ENCODE measurements at places on chromosomes 5 and 9.
A peak's percentile ranks its signal among the peaks of the same experiment; 100 is the strongest.

DNA sequence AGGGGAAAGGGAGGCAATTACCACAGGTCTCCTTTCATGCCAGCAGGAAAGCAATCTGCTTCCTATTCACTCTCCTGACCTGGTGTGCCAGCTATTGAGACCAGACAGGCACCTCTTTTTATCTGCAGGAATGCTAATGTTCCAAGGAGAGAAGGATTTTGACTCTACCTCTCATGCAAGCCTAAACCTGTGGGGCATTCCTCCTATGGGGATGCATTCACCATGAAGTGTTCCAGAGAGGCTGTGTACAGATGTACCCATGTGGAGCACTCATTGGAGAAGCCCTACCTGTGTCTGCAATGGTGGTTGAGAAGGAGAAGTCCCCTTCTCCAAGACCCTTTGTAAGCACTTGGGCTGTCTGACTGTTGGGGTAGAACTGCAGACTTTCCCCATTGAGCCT is 45.4 kb upstream of the EDIL3 start:
- no peak for DNase-seq

GRCh38 chr5:149682532-149683075 is 47.5 kb upstream of the PPARGC1B start:
- no peak for DNase-seq

DNA sequence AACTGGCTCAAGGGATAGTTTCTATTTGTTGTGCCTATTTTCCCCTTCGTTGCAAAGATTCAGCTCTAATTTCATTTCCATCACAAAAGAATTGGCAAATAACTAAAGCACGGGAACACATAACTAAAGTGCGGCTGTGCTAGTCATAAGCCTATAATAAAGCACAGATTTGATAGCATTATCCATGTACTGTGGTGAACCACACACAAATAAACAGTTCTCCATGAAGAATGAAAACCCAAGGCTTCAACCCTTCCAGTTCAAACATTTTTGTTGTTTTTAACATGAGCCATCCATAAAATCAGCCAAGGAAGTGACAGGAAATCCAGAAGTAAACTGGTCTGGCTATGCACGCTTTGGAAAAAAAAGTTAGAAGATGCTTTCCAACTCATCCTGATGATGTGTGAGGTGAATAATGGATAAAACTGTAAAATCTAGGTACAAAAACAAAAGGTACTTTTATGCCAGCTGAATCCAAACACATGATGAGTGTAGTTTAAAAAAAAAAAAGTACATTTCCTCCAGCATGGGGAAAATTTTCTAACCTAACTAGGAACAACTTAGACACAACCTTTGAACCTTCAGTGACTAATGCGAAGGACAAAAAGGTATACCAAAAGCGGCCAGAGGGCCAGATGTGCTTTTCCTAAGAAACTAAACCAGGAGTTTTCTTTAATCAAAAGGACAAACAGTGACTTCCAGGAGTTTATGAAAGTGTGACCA is 10.2 kb downstream of the ZNF608 start:
- no peak for DNase-seq

- no peak for DNase-seq
Observed at GRCh38 chr9:125258832-125259534, 2.6 kb upstream of the GAPVD1 start.

DNA sequence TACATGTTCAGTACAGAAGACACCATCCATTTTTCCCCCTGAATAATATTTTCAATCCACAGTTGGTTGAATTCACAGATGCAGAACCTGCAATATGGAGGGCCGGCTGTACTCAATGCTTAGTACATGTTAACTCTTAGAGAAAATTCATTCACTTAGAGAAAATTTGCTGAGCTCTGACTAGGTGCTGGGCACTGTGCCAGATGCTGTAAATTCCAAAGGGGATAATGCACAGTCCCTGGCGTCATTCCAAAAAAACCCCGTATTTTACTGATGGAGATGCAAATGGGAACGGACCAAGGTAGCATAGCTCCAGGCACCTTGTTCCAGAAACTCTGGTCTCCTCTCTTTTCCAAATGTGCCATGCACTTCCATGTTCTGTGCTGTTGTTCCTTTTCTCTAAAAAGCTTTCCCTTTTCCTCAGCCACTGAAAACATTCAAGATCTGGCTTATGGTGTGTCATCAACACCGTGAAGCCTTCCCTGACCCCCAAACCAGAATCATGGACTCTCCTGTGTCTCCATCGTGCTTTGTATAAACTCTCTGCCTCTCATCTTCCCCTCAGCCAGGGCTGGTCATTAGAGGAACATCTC is 55.7 kb upstream of the COL15A1 start:
- no peak for DNase-seq

- no peak for DNase-seq
Observed at GRCh38 chr5:151157426-151158286, at the start of gene ANXA6. Gene ANXA6, minus strand, starts transcription at chr5:151157779. Its CDS starts 9,878 bp downstream, at chr5:151147901.

DNA sequence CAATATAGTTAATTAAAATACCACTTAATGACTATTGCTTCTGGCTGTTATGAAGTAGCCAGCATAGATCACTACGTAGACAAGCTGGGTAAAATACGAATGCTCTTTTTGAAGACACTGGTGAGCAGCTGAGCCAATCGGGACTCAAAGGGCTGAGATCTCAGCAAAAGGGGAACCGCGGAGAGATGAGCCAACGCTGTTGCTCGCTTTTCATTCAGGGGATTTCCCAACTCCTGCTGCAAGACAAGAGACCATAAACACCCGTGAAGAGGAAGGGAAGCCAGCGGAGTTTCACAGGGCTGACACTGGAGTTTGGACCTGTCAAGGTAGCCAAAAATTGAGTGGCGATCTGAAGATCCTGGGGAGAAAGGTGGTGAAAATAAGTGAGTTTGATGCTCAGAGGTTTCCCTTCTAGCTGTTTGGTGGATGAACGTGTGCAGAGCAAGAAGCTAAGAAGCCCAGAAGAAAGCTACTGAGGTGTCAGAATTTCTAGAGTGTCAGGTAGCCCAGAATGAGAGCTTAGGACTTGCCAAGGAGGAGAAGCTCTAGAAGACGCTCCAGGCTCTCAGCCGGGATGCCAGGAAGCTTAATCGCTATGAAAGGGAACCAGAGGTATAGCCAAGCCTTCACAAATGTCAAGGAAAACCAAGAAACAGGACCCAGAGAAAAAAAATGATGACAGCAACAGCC is 79.6 kb upstream of the RNU6ATAC start:
- no peak for DNase-seq

DNA sequence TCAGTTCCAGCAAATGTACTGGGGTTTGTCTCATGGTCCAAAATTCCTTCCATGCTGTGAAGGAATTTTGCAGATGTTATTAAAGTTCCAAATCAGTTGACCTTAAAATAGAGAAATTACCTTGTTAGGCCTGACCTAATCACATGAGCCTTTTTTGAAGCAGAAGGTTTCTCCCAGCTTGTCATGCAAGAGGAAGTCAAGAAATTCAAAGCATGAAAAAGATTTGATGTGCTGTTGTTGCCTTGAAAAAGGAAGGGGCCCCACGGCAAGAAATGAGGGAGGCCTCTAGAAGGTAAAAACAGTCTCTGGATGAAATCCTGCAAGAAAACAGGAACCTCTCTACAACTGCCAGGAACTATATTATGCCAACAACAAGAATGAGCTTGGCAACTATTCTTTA is 24.2 kb upstream of the HAPLN1 start:
- DNase-seq = no peak

- DNase-seq = no peak
Observed at GRCh38 chr9:39587844-39588499, 232.5 kb downstream of the SPATA31A1 start.

GRCh38 chr5:14420101-14420811 is 161.3 kb upstream of the OTULINL start:
- DNase-seq = no peak

GRCh38 chr9:79053598-79053997 is 518.2 kb upstream of the TLE4 start:
- DNase-seq = no peak

DNA sequence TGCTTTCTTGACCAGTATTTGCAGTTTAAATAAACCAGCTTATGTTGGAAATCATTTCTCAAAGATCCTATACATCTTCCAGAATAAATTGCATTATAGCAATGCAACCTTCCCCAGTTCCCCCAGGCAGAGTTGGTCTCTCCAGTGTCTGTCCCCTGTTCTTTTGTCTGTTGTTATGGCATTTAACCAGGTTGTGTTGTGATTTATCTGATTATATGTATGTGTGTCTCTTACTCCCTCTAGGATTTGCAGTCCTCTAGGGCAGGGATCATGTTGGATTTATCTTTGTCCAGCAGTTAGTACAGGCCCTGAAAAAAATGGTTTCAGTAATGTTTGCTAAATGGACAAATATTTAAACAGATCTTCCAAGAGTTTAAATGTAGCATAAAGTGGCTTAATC is 17.3 kb downstream of the GARNL3 start:
- no peak for DNase-seq

DNA sequence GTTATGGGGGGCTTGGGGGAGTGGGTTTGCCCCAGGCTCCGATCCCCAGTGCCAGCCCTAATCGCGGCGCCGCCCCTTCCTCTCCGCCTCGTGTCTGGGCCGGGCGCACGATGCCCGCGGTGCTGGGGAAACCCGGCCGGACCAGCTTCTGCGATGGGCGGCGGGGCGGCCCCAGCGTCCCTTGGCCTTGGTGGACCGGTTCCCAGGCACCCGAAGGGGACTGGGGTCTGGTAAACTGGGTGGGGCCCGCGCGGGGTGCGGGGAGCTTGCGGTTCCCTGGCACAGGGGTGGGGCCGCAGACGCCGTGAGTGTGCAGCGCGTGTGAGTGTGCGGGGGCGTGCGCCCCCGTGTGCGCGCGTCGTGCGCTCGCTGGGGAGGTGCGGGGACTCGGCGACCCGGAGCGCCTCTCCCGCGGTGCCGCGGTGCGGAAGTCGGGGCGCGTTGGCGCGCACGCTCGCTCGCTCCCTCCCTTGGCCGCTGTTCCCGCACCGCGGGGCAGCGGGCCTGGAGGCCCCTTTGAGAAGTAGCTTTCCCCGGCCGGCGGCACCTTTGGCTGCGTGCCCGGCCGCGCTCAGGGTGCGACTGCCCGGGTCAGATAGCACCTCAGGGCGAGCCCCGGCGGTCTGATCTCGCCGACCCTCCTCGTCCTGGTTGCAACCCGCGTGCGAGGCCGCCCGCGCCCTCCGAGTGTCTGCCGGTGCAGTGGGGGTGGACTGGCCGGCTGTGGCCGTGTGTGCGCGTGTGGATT is 568 bp downstream of the MACIR start:
- no peak for DNase-seq

DNA sequence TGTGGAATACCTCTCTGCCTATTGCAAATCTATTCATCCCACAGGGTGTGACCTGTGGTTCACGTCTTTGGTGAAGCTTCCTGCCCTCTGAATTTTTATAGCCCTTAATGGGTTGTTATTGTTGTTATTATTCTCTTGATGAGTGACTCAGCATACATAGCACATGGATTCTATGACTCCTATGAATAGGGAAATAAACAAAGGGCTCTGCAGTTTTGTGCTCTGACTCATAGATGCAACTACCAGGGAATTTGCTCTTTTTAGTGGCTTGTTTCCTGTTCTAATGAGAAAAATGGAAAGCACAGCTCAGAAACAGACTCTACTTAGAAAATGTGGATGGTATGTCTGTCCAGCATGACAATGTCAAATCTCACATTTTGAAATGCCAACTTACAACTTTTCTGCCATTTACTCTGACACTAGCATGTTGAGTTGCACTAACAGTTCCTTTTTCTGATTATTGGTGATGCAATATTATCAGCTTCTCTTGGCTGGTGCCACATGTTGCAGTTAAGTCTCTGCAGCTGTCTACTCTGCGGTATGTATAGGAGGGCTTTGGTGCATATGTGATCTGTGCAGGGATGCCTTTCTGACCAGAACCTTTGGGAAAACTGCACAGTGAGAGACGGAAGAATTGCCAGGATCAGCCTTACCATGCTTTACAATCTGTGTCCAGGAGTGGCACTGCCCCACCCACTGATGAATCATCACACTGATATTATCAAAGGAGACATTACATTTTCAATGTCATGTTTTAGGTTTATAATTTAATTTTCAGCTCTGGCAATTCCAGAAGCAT is 996.4 kb upstream of the WWC1 start:
- DNase-seq = peak; percentile 63

GRCh38 chr9:19201899-19202891 is 28.3 kb upstream of the DENND4C start:
- no peak for DNase-seq

DNA sequence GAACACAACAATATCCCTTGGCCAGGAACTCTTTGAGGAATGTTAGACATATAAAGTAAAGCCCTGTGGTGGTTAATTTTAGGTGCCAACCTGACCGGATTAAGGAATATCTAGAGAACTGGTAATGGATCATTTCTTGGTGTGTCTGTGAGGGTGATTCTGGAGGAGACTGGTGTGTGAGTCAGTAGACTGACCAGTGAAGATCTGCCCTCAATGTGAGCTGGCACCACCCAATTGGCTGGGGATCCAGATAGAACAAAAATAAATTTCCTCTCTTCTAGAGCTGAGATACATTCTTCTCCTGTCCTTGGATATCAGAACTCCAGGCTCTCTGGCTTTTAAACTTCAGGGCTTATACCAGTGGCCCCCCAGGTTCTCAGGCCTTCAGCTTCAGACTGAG is 56.2 kb upstream of the TNPO1 start:
- no peak for DNase-seq

GRCh38 chr5:105917189-105917588 is 1753.5 kb downstream of the EFNA5 start:
- no peak for DNase-seq

GRCh38 chr9:15211160-15211814 is 95.7 kb downstream of the TTC39B start:
- DNase-seq = peak; percentile 64

DNA sequence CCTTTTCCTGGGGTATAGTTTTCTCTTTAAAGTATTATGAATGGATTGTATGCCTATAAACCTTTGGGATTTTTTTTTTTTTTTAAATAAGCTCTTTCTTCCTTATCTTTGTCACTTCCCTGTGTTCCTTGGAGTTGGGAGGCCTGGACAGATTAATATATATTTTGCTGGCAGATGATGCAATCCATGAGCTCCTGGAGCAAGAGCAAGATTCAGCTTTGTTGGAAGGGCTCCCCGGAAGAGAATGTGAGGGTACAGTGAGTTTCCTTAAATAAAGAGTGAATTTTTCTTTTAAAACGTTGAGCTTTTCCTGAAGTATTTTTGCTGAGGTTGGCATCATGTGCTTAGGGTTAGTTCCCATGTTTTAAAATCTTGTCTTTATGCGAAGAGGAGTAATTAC is 98.7 kb upstream of the SLC28A3 start:
- no peak for DNase-seq

DNA sequence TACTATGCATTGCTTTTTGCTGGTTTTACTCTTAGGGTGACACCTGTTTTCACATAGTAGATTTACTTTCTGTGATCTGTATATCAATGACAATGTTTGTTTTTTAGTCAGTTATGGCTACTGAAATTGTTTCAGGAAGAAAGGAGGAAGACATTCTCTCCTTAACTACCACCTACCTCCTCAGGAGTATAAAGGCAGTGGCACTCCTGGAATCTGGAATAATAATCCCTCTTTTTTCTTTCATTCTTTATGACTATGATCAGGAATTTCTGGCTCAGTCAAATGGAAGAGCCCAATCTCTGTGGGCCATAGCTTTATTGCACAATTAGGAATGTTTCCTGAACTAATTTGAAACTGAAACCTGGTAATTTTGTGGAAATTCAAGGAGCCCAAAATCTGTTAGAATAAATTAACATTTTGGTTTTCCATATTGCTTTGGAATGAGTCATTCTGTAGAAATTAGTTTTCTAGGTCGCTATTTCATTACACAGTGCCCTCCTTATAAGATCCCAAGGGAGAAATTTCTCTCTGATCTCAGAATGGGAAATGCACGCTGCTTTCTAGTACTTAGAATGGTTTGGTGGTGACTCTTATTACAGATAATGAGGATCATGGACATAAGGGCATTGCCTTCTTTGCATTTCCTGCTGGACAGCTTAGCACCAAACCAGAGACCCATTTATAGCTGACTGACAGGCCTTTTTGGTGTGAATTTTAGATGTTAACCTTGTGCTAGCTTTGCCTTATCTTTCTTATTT is 95.3 kb upstream of the VLDLR start:
- no peak for DNase-seq

All from smooth muscle cell of the brain vasculature (primary cell).